Stimulated activated CD8-positive, alpha-beta memory T cell treated with anti-CD3 and anti-CD28 coated beads, Interleukin-7, amount 100 ng/mL, for 1 hour (primary cell): ENCODE measurements at places on chromosomes 3 and 15.

DNA sequence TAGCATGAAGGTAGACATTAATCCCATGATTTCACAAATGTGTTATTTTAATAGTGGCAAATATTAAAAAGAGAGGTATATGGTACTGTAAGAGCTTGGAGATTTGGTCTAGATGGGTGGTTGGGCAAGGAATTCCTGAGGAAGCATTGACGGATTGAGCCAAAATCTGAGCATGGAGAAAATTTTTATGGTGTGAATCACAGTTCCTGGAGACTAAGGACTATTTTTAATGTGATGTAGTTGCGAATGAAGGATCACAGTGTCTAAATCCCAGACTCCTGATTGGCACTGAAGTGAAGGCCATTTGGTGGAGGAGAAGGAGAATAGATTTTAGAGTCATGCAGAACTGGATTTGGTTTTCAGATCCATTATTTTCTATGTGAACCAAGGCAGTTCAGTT, 188.7 kb upstream of the FEZF2 start:
- no peak for DNase-seq

GRCh38 chr3:188860147-188860546, 311.6 kb upstream of the TPRG1 start:
- no peak for DNase-seq

DNA sequence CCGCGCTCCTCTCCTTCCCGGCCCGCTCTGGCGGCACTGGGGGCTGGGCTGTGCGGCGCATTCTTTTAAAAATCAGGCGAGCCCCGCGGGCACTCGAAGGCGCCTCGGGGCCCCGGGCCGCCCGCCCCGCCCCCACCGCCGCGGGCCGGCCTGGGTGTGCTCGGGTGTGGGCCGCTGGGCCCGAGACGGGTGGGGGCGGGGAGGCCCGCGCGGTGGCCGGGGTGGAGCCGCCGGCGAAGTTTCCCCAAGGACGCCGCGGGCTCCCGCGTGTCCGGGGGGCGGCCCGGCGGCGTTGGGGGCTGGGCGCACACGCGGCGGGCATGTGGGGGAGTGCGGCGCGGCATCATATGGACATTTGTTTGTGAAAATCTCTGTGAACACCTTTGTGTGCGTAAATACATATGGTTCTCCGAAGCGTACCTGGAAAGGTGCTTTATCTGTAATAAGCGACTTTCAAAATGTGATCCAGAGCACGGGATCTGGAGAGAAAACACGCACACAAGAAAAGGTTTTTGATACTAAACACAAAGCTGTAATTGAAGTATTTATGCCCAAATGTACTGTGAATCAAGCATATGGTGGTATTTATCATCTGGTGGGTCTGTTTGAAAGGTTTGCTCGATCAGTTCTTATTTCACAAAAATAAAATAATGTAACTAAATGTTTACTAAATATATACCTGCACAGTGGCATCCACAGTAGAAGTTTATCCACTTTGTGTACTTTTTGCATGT, 612 bp upstream of the TBL1XR1 start:
- no peak for DNase-seq

DNA sequence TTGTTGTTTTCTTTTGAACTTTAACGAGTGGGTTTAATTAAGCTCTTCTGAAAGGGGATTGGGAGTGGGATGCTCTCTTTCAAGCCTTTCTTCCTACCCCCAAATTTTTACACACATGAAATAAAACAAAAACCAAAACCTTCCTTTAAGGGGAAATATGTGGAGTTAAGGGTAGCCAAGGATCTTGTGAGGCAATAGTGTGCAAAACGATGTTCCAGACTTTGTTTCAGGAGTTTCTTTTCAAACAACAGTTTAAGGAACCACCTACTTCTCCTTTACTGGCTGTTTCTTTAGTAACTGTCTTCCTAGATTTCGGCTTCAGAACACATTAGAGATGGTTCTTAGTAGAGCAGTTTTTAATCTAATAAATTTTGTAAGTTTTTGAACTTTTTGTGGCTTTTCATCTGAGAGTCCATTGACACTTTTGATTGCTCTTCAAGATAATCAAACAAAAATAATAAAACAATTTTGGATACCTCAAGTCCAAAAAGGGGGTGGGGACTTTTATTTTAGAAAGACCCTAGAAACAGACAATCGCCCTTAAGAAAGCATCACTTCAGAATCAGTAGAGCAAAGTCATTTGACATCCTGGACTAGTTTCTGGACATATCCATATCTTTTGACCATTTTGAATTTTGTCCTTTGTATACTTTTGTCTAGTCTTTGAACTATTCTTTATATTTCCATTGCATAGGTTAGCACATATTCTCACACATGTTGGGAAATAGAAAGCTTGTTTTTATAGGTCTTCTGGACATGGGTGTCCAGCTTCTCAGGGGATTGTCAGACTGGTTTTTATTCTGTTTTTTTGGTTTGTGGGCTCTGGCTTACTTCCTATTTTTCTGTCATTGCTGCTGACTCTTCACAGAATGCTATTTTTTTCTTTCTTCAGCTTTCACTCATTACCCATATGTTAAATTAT, 6.0 kb downstream of the DIPK2A start:
- DNase-seq: no peak

GRCh38 chr3:187211532-187212195, 14.4 kb downstream of the RTP1 start:
- DNase-seq: no peak

DNA sequence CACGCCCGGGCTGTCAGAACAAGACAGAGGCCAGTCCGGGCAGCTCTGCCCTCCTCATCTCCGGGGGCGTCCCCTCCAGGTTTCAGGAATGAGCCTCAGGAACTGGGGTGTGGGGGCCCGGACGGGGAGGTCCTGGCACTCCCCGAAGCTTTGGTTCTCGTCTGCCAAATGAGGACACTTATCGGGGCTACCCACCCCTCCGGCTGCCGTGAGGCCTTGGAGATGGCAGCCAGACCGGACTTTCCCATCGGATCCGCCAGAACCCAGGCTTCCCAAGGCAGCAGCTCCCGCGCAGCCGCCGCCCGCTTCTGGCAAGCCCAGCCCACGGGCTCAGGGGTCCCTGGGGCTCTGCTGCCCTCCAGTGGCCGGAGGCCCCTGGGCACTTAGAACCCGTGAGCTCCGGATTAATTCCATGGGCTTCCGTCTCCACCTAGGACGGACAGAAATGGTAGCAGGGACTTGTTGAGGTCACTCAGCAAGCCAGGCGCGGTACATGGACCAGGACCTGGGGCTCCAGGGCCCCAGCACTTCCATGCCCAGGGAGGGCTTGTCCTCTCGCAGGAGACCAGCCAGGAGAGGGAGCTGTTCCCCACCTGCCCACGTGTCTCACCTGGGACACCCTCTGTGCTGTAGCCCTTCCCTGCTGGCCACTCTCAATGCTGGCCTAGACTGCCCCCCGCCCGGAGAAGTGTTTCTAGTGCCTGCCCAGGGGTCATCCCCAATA, 89.4 kb downstream of the LINGO1 start:
- peak; percentile 51 for DNase-seq

GRCh38 chr3:150736903-150737832, 25.8 kb downstream of the SIAH2 start:
- DNase-seq: no peak

GRCh38 chr3:16468002-16468335, 45.5 kb downstream of the RFTN1 start:
- no peak for DNase-seq

GRCh38 chr3:182276512-182276911, 516.8 kb upstream of the ATP11B start:
- no peak for DNase-seq
